NCI-H2171 (cell line): ENCODE measurements at places on chromosomes 2 and 18.

DNA sequence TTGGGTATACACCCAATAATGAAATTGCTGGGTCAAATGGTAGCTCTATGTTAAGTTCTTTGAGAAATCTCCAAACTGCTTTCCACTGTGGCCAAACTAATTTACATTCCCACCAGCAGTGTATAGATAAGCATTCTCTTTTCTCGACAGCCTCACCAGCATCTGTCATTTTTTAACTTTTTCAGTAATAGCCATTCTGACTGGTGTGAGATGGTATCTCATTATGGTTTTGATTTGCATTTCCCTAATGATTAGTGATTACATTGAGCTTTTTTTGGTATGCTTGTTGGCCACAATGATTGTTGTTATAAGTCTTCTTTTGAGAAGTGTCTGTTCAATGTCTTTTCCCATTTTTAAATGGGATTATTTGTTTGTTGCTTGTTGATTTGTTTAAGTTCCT is 50.4 kb upstream of the EPAS1 start:
- DNase-seq, result no peak

DNA sequence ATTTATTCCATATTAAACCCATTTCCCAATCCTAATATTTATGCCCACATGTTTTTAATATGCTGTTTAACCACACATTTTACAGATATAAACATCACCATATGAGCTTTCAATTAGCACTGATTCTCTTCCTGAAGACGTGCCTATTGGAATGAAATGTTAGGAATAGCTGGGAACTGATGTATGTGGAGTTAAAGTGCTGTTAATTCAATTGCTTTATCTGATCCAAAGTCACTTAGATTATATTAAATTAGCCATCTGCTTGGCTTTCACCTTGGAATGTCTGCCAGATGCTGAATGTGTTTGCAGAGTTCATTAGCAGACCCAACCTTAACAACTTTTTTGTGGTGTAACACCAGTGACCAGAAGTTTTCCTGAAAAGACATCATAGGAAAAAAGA is 942.9 kb upstream of the KLHL29 start:
- peak; percentile 43 for DNase-seq

- no peak for DNase-seq
Observed at GRCh38 chr2:68774569-68775271, 40.1 kb downstream of the ARHGAP25 start.

- DNase-seq, result no peak
Observed at GRCh38 chr2:121137571-121137970, 147.4 kb downstream of the TFCP2L1 start.

DNA sequence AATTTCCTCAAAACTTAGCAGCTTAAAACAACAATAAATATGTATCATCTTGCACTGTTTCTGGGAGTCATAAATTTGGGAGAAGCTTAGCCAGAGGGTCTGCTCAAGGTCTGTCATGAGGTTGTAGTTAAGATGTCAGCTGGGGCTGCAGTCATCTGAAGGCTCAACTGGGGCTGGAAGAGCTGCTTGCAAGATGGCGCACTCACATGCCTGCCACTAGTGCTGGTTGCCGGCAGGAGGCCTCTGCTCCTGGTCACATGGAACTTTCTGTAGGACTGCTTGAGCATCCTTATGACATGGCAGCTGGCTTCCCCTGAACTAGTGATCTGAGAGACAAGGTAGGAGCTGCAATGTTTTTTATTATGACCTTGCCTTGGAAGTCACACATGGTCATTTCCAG is 215.5 kb upstream of the HAAO start:
- DNase-seq, result no peak

DNA sequence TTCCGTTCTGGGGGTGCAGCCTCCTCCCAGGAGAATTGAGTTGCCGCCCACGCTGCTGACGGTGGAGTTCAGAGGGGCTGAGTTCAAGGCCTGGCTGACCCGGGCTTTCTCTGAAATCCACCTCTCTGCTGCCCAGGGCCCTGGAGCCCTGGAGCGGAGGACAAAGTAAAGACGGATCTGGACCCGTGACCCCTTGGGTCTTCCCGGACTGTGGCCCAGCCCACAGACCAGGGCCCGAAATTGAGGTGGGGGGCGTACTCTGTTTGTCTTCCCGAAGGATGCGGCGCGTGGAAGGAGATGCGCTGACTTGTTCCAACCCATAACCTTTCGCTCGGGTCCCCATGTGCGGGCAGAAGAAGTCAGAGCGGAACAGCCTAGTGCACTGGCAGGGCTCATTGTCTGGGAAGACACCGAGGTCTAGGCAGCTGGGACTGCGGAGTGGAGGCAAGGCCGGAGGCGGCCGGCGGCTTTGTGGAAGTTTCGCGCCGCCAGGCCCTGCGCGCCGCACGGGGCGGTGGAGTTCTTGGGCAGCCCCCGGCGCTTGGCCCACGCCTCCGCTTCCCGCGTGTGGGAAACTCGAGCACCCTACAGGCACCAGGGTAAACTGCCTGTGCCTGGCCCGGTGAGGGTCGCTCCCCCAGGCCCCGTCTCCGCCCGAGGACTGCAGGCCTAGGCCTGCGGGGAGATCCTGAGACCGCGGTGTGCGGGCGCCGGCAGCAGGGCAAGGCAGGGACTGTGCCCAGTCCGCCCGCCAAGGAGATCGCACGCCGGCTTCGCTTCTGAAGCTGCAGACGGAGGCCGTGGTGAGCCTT is 9.8 kb downstream of the POU3F3 start:
- DNase-seq, result no peak

GRCh38 chr18:46767217-46767616 is 10.4 kb upstream of the ST8SIA5 start:
- no peak for DNase-seq

DNA sequence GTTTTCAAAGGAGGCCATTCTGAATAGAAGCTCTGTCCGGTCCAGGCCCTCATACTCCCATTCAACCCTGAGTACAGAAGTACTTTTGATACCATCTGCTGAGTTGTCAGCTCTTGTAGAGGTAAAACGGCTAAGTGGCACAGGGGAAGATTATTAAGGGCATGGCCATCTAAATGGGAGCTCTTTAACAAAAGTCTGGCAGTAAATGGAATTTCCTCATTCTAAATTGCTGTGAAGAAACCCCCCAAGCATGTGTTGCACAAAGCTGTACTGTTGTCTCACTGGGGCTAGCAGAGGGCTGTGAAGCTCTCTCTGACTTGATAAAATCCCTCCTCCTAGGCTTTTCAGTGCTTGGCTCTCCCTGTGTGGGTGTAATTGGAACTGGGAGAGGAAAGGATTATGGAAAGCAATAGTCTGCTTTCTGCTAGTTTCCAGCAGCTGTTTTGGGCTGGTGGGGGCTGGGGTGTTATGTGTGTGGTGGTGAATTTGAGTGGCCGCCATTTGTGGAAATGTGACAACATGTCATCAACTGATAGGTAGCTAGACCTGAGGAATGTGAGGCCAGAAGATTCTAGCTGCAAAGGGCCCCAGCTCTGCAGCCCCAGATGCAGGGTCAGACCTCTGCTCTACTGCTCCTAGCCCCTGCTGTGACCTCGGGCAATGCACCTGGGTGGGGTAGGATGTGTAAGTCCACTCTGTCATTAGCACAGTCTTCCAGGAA is 65.1 kb downstream of the MAP4K4 start:
- DNase-seq, result no peak

DNA sequence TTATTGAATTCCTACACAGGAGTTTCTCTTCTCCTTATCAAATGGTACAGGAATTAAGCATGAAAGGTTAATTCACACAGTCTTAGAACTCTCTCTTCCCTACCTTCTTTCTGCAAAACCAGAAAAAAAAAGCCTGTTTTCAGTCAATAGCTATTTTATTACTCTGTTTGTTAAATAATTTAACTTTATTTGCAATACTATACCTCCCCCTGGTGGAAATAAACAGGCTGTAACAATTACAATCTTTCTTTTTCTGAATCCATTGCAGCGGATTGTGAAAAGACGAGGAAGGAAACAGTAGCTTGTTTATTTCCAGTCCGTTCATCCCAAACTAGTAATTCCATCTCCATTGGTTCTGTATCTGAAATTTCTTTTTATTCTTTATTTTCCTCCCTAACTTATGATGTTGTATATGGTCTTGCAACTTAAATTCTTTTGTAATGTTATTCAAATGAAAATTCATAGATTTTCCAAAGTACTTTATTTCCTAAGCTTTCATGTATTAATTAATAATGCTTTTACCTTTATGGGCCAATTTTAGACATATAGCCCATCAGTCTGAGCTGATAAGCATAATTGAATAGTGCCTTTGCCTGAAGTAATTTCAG is 165.2 kb downstream of the SH3BP4 start:
- no peak for DNase-seq

- no peak for DNase-seq
Observed at GRCh38 chr18:47917923-47918610, 12.4 kb downstream of the SMAD2 start.

GRCh38 chr2:31446848-31447247 is 32.3 kb upstream of the XDH start:
- DNase-seq, result no peak

DNA sequence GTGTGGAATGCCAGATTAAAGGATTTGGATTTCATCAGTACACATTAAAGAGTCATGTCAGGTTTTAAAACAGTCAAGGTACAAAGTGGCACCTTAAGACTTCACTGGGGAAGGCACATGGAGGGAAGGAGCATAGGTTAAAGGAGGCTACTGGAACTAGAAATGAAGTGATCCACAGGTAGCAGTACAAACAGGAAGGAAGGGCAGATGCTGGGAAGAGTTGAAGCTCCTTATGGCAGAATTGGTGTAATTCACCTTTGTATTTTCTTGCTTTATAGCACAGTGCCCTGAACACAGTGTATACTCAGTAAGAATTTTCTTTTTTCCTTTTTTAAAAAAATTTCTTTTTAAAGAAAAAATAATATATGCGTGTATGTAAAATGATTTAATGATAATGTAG is 177.1 kb downstream of the BABAM2 start:
- DNase-seq, result no peak

GRCh38 chr2:1678609-1679008 is 65.7 kb downstream of the PXDN start:
- no peak for DNase-seq

DNA sequence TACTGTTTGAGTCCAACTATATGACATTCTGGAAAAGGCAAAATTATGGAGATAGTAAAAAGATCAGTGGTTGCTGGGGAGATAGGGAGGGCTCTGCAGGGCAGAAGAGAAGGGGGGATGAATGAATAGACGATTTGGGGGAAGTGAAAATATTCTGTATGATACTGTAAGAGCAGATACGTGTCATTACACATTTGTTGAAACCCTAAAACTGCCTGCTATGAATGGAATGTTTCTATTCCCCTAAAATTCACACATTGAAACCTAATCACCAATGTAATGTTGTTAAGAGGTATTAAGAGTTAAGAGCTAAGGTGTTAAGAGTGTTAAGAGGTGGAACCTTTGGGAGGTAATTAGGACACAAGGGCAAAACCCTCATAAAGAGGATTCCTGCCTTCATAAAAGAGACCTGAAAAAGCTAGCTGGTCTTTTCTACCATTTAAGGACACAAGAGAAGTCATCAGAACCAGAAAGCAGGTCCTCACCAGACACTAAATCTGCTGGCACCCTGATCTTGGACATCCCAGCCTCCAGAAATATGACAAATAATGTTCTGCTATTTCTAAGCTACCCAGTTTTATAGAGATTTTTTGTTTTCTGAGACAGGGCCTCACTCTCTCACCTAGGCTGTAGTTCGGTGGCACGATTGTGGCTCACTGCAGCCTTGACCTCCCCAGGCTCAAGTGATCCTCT is 76.2 kb downstream of the ATAD2B start:
- no peak for DNase-seq

DNA sequence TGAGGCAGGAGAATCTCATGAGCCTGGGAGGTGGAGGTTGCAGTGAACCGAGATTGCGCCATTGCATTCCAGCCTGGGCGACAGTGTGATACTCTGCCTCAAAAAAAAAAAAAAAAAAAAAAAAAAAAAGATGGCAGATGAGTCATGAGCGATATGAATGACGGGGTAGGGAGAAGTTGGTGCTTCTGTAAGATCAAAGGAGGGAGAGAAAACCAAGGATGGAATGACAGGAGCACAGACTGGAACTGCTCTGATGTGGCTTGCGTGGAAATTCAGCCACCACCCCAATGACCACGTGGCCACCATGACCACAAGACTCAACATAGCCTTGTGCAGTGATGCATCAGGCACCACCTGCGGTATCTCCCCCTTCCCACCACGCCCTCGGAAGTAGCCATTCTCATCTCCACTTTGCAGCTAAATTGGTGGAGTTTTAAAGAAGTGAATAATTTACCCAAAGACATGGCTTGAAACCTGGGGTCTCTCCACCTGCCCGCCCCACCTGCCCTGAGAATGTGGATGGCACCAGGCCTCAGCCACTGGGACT is 96.0 kb downstream of the ACKR3 start:
- DNase-seq, result no peak

DNA sequence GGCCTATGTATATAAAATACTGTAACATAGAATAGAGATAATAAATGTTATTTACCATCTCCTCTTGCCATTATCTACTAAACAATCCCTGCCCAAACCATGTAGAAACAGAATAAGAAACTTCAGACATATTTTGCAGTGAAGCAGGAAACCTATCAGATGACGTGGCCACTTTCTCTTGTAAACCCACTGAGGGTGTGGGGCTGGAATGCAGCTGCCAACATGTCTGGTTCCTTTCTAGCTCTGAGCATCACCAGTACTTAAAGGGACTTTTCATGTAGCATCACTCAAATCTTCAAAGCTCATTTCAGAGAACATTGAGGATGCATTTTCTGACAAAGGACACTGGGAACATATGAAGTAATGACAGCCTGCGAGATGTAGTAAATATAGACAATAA is 251.8 kb downstream of the LPIN1 start:
- no peak for DNase-seq

DNA sequence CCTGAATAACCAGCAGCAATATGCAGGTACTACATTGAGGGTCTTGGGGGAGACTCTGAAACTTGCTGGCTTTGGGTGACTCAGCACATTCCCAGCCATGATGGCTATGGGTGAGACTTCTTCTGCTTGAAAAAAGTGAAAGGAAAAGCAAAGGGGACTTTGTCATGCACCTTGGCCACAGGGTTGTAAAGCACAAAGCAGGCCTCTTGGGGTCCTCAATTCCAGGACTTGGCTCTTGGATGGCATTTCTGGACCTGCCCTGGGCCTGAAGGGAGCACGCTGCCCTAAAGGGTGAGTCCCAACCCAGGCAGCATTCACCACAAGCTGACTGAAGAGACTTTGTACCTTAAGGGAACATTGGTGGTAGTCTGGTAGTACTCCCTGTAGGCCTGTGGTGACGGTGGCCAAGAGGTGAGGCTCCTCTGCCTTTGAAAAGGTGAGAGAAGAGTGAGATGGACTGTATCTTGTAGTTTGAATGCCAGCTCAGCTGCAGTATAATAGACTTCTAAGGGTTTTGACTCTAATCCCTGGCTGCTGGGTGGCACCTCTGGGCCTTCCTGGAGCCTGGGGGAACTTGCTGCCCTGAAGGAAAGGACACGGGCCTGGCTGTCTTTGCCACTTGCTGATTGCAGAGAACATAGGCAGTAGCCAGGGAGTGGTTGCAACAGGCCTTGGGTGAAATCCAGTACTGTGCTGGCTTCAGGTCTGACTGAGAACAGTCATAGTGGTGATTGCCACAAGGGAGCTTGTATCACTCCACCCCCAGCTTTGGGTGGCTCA is 36.5 kb upstream of the CYTIP start:
- DNase-seq, result no peak

DNA sequence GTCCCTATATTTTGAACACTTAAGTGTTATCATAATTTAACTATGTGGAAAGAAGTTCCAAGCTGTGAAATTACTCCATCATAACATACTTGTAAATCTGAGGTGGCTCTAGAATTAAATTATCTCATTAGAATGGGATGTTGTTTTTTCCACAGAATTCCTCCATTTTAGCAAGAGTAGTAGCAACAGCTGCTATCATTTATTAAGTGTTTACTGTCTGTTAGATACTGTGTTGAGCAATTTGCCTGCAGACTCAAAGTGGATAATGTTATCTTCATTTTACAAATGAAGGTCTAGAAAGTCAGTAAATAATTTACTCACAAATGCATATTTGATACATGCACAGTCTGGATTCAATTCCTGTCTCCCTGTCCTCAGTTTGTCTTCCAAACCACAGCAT is 504.8 kb upstream of the NRP2 start:
- DNase-seq, result no peak
